ENCODE measurements at places on chromosomes 7 and 10.

GRCh38 chr7:148702876-148703670 is 4.4 kb downstream of the CUL1 start:
- DNase-seq: no peak

- DNase-seq: peak; percentile 35
Measured at GRCh38 chr10:99843310-99843709, 60.9 kb downstream of the ABCC2 start.

DNA sequence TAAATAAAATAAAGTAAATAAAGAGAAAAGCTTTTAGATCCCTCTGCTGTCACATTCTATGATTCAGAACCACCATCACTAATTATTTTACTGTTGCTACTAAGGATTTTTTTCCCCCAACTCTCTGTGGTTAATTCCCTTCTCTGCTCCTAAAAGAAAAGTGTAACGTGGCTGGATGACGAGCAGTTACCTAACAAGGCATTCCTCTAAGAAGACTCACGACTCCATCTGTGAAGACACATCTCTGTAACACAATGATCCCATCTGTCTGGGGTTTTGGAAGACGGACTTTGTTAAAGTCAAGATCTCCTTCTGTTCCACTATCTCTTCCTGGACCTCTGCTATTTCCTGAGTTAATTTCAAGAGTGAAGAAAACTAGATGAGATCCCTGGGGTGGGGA is 179.9 kb downstream of the SFMBT2 start:
- DNase-seq: no peak

GRCh38 chr10:103691723-103692435 is 163.5 kb downstream of the SH3PXD2A start:
- no peak for DNase-seq

GRCh38 chr10:86644152-86644793 is 10.1 kb upstream of the OPN4 start:
- DNase-seq: peak; percentile 51

DNA sequence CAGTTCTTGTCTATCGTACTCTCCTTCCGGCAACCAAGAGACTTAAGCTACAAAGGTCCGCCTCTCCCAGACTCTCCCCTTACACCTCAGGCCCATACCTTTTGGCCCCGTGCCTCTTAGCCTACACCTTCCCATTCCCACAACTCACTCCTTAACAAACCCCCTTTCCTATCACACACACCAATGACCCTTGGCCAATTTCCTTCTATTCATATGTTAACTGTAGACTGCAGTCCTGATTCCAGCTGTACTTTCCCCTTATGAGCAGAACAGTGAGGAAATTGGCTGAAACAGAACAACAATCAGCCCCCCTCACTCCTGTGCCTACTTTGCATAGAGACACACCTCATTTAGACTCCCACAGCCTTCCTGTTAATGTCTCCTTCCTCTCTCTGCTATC is 1.4 kb upstream of the TMEM139 start:
- DNase-seq: no peak

GRCh38 chr7:36851382-36851781 is 127.1 kb upstream of the AOAH start:
- no peak for DNase-seq

DNA sequence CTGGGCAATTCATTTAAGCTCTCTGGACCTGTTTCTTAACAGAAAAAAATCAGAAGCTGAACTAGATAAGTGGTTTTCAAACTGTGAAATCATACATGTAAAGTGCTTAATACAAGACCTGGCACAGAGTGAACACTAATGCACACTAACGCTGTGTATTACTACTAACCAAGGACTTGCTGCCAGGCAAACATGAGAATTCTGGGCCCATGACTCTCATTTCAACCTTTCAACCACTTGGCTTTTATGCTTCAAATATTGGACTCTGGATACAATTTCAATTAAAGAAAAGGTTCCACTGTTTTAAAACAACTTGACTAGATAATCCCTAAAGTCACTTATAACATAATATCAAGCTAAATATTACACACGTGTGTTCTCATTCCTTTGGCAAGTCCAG is 73.4 kb downstream of the SRPK2 start:
- no peak for DNase-seq

- DNase-seq: peak; percentile 47
Measured at GRCh38 chr10:50033481-50033880, 34.3 kb upstream of the WASHC2A start.

GRCh38 chr10:100977436-100977835 is 8.1 kb downstream of the SEMA4G start:
- no peak for DNase-seq

DNA sequence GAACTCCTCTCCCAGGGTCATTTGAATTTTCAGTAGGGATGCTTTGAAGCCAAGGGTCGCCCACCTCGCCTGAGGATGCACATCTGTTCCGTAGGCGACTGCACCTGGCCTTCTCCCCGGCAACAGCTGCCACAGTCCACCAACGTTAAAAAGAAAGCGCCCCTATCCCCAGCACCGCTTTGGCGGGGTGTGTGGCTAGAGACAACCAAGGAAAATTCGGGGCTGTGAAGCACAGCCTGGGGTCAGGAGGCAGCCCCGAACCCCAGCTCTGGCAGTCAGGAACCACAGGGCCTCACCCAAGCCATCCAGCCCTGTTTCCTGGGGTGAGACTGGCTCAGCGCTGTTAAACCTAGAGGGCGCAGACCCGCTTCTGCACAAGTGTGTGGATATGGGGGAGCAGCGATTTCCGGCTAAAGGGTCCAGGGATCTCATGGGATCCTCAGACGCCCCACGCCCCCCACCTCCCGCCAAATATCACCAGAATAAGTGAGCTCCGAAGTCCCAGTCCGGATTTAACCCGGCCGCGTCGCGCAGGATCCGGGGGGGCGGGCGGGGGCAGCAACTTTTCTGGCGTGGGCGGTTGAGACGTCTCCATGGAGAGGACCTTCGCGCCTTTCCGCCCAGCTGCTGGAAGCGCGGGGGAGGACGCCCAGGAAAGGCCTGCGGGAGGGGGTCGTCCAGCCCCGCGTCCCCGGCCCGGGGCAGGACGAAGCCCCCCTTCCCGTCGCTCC is 822 bp downstream of the ZC3HAV1L start:
- DNase-seq: no peak

DNA sequence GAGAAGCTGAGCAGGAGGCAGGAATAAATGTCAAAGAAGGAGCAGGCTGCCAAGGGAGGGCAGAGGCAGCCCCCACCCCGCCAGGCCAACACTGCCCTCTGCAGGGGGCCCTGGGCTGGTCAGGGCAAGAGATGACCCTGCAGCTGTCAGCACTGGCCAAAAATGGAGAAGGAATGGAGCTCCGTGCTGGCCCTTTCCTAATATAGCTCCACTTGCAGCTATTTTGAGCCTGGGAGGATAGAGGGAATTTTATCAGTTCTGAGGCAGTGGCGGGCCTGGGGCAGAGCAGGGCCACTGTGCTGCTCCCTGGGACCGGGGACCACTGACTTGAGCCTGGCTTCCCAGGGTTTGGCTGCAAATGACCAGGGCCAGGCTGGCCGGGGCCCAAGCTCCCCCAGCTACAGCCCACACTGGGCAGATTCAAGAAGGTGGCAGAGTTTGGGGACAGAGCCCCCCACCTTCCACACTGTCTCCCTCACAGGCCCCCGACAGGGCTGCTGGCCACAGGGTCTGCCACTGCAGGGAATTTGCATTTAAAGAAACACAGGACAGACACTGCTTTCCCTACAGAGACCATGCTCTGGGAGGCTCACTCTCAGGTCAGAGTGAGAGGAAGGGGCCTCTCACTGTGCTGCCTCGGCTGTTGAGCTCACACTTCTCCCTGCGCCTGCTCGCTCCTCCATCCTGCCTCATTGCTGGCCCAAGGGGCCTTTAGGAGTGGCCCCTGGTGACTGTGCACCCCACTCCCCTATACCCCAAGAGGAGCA is 16.2 kb downstream of the LDB3 start:
- peak; percentile 79 for DNase-seq

DNA sequence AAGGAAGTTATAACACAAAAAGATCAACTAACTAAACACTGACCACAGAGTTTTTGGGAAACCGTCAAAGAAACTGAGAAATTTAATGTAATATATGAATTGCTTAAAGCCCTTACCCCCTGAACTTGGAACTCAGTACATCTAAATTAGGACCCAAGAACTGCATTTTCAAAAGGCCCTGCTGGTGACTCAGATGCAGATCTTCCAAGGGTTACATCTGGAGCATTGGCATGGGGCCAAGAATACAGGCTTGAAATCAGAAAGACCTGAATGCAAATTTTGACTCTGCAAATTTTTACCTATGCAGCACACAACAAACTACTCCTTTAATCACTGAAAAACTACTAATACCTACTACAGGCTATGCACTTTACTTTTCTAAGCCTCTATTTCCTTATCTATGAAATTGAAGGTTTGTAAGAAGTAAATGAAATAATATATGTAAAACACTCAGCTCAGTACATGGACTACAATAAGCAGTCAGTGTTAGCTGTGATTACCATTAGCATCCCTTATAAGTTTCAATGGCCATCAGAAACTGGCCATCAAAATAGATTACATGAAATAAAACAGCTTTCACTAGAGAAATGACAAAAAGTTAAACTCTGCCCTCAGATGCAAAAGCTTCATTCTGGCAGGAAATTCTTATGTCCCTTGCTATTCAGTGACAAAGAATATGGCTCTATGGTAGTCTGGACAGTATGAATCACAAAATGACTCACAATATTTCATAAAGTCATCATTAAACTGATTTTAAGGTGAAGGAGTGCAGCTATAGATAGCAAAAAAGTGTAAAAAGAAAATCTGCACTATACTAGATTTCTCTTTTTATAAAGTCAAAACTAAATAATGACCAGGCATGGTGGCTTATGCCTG is 43.6 kb downstream of the NSUN6 start:
- DNase-seq: peak; percentile 74

DNA sequence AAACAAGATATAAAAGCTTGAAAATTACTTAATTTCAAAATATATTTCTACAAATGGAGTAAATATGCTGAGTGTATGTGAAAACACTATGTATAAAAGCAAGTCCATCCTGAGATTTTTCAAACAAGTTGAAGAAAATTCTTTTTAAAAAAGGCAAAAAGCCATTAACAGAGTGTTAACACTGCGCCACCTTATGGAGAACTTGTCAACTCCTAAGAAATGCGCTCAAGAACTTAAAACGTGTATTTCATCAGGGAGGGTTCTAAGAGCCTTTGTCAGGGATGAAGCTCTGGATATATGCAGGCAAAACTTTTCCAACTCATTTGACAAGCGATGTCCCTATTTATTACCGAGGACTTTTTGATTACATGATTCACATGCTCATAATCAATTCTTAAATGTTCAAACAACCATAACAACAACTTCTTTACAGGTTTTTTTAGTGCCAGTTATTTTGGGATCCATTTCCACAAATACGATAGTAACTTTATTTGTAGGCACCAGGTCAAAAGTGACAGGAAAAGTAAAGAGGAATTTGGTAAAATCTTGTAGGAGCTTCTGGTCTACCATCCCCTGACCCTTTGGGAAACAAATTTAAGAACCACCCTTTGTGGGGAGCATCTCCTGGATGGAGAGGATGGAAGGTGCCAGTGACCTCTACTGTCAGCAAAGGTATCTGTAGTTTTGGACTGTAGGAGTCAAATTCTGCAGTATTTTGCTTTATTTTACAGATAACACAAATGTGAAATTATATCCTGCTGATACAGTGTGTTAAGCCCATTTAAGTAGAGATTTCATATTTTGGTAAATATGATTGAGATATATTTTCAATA is 23.2 kb downstream of the CALCR start:
- peak; percentile 38 for DNase-seq

GRCh38 chr7:134554417-134554966 is 5.6 kb downstream of the AKR1B15 start:
- no peak for DNase-seq

GRCh38 chr10:98921316-98921715 is 314.3 kb downstream of the HPSE2 start:
- DNase-seq: no peak

- no peak for DNase-seq
Measured at GRCh38 chr7:22640269-22640668, 86.7 kb upstream of the IL6 start.

DNA sequence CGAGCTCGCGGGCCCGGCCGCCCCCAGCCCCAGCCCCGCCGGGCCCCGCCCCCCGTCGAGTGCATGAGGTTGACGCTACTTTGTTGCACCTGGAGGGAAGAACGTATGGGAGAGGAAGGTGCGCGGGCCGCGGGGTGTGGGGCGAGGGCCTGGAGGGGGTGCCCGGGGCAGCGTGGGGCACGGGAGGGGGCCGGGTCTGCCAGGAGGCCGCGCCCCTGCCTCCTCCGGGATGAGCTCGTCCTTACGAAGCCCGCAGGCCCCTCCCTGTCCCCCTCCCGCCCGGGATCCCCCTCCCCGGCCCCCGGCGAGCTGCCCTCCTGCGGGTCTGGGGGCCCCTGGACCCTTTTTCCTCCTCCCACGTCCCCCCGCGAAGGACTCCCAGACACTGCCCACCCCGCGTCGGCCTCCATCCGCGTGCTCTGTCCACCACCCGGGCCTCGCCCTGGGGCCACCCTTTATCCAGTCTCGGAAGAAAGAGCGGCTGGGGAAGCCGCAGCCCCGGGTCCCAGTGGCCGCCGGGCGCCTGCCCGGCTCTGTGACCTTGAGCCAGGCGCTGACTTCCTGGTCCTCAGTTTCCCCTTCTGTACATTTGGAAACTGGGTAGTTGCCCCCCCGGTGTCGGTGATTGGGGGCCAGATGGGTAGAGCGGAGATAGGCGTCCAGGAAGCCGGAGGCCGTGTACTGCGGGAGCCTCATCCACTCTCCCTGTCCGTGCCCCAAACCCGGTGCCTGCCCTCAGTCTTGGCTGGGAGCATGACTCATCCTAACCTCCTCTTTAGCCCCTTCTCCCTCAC is 521 bp downstream of the LIMK1 start:
- peak; percentile 78 for DNase-seq

GRCh38 chr7:36092221-36092771 is 60.8 kb upstream of the EEPD1 start:
- DNase-seq: no peak

GRCh38 chr7:147096629-147097028 is 980.0 kb downstream of the CNTNAP2 start:
- DNase-seq: no peak

All from GM03348 (cell line).